ENCODE measurements at places on chromosomes 4 and X.

DNA sequence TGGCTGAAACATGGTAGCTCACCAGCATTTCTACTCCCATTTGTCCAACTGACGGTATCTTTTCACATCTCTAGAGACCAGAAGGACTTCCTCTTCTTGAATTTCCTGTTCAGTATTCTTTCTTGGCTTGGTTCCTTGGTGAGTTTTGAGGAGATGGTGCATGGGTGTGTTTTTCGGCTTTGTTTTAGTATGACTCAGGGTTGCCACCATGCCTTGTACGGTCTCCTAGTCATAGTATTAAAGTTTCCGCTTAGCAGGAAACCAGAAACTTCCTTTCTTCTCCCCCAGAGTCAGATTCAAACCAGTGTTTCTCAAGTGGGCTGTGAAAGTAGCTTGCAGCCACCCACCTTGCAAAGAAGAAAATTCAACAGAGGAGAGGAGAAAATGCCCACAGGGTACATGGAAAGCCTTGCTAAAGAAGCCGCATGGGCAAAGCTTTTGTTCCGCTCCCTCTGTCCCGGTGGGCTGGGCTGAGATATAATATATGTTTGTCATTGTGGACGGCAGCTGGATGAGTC, 5.7 kb downstream of the CD99 start:
- H3K4me1 ChIP-seq: peaks cover 63% of the 10 kb centered on the region
- DNase-seq: no peak
- H3K36me3 ChIP-seq: no peaks in the 10 kb centered on the region
- no peaks in the 10 kb centered on the region for H3K27me3 ChIP-seq

DNA sequence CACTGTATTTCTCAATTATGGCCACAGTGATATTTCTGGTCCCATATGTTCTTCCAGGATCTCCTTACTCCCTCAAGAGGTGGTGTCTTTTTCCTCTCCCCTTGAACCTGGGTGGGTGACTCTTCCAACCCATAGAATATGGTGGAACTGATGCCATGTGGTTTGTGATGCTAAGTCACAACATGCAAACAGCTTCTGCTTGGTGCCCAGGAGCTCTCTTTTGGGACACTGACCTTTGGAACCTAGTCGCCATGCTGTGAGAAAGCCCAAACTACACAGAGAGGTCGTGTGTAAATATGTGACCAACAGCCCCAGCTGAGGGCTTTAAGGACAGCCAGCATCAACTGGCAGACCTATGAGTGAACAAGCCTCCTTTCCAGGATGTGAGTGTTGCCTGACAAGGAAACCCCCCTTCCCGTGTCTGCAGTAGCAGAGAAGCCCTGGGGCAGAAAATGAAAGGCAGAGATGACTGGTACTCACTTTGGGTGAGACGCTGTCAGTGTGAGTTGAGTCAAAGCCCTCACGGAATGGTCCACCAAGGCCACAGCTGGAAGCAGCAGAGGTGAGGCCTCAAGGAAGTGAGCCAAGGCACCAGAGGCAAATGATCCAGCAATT, 223.4 kb downstream of the BCOR start:
- no peak for DNase-seq
- no peak overlapping the region for H3K27ac ChIP-seq
- H3K4me3 ChIP-seq: no peak overlapping the region
- H3K4me1 ChIP-seq: peaks cover 5% of the 10 kb centered on the region
- H3K27me3 ChIP-seq: no peaks in the 10 kb centered on the region

- H3K36me3 ChIP-seq: no peaks in the 10 kb centered on the region
- H3K4me1 ChIP-seq: no peaks in the 10 kb centered on the region
- no peak overlapping the region for H3K27ac ChIP-seq
- H3K27me3 ChIP-seq: no peaks in the 10 kb centered on the region
- no peak overlapping the region for H3K4me3 ChIP-seq
- no peak for DNase-seq
Measured at GRCh38 chrX:115952417-115953092, 218.0 kb upstream of the AGTR2 start.

- H3K27me3 ChIP-seq: no peaks in the 10 kb centered on the region
- no peaks in the 10 kb centered on the region for H3K4me1 ChIP-seq
- DNase-seq: no peak
- peak within 1 kb of the TSS; percentile 9 for H3K4me3 ChIP-seq
Measured at GRCh38 chr4:100517864-100518341, at the start of gene EMCN. EMCN (minus strand) TSS chr4:100518022; CDS start chr4:100517914, 108 bp downstream.

- no peaks in the 10 kb centered on the region for H3K4me1 ChIP-seq
- DNase-seq: no peak
- no peak overlapping the region for H3K4me3 ChIP-seq
- H3K36me3 ChIP-seq: no peaks in the 10 kb centered on the region
- H3K27me3 ChIP-seq: no peaks in the 10 kb centered on the region
Measured at GRCh38 chr4:180567080-180567479, 1676.1 kb upstream of the TENM3 start.

DNA sequence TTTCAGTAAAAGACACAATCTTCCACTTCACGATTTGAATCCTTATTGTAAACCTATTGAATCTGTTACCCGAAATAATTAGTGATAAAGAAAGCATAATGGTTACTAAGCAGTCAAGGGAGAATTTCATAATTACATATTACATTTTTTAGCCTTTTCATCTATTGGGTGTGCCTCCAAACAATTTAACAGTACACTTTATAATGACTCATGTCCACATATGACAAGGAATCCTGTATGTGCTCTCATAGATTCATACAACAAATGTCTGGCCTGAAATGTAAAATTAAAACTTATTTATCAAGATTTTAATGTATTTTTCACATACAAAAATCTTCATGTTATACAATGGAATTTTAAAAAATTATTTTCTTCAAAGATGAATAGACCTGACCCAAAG, 39.4 kb downstream of the PPP3CA start:
- H3K36me3 ChIP-seq: no peaks in the 10 kb centered on the region
- H3K4me1 ChIP-seq: peaks cover 8% of the 10 kb centered on the region
- no peak overlapping the region for H3K27ac ChIP-seq
- no peak overlapping the region for H3K4me3 ChIP-seq

DNA sequence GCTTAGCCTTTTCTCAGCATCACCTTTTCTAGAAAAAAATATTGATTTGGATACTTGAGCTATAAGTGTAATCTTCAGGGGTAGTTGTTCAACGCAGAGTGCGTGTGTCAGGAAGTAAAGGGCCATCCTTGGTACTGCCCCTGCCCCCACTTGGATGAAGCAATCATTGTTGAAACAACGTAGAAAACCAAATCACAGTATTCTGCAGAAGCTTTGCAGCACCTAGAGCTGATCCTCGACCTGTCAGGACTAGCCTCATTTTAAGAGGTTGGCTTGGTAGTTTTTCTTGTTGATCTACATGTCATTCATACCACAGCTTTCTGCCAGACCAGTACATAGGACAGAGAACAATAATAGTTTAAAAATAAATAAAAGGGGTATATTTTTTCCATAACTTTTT, 65.3 kb upstream of the MYOZ2 start:
- H3K36me3 ChIP-seq: no peaks in the 10 kb centered on the region
- no peak for DNase-seq
- H3K4me3 ChIP-seq: no peak overlapping the region
- no peaks in the 10 kb centered on the region for H3K4me1 ChIP-seq
- no peak overlapping the region for H3K27ac ChIP-seq

DNA sequence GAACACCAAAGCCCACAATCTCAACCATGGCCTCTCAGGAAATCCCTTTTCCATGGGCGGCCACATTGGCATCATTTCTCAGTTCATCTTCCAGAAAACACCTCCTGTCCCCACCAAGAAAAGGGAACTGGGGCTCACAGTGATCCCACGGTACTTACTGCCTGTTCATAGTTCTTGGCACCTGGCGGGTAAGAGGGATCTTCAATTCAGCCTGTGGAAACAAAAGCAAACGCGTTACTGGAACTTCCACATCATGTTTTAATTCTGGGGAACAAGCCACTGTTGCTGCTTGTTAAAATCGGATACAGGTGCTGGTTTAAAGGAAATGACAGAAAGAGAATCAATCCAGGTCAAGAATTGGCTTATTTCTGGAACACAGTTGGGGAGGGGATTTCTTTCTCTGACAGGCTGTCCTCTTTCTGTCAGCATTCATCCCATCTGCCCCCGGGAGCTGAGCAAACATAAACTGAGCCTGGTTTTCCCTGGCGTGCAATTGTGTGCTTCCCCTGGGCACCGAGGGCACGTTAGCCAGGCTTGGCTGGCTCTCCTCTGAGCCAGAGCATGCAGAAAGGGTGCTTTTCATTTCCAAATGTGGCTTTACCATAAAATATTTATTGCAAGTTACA, 16.8 kb downstream of the CLNK start:
- no peaks in the 10 kb centered on the region for H3K36me3 ChIP-seq
- peaks cover 5% of the 10 kb centered on the region for H3K4me1 ChIP-seq
- no peak overlapping the region for H3K27ac ChIP-seq
- no peak overlapping the region for H3K4me3 ChIP-seq

GRCh38 chrX:12443534-12444098, 305.3 kb downstream of the FRMPD4 start:
- H3K4me3 ChIP-seq: no peak overlapping the region
- no peaks in the 10 kb centered on the region for H3K27me3 ChIP-seq
- DNase-seq: no peak

DNA sequence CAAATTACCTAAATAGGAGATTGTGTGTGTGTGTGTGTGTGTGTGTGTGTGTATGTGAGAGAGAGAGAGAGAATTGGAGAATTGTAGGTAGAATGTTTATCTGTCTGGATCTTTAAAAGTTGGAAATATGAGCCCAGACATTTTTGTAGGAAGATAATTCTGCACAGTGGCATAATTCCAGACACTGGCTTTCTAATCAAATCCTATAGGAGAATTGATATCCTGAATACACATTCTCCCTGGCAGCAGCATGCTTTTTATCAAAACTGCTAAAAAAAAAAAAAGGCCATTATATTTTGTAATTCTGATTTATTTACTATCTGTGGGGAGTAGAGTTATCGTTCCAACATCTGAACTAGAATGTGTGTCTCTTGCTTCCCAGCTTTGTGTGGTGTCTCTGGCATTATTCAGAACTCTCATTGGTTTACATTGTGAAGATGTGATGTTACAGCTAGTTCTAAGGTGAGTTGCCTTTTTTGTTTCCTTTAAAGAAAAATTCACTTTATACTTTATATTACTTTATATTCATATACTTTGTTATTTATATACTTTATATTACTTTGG, 122.4 kb downstream of the GATB start:
- no peaks in the 10 kb centered on the region for H3K4me1 ChIP-seq
- no peaks in the 10 kb centered on the region for H3K36me3 ChIP-seq
- DNase-seq: no peak
- no peak overlapping the region for H3K4me3 ChIP-seq
- no peak overlapping the region for H3K27ac ChIP-seq

DNA sequence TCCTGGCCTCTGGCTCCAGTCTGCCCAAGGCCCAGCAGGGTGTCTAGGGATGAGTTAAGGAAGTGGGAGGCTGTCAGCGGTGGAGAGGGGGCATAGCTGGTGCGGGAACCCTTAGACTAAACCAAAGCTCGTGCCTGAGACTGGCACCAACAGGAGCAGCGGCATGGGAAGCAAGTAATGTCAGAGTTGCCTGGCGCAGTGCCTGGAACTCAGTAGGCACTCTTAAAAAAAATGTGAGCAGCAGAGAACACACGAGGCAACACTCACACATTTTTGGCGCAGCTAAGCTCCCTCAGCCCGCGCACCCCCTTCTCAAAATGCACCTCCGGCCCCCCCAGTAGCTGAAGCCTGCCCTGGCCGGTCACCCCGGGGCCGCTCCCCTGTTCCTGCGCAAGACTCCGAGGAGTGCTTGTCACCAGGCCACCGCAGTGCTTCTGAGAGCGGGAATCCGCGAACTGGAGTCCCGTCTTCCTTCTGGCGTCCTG, 583 bp downstream of the GABRE start:
- no peak for DNase-seq
- H3K4me1 ChIP-seq: no peaks in the 10 kb centered on the region
- peak overlapping the region; percentile 77 for H3K27ac ChIP-seq
- H3K27me3 ChIP-seq: no peaks in the 10 kb centered on the region

GRCh38 chr4:53899586-53900270, 164.7 kb downstream of the CHIC2 start:
- peaks cover 24% of the 10 kb centered on the region for H3K27me3 ChIP-seq
- DNase-seq: no peak
- H3K4me1 ChIP-seq: no peaks in the 10 kb centered on the region
- H3K36me3 ChIP-seq: no peaks in the 10 kb centered on the region
- H3K4me3 ChIP-seq: no peak overlapping the region

DNA sequence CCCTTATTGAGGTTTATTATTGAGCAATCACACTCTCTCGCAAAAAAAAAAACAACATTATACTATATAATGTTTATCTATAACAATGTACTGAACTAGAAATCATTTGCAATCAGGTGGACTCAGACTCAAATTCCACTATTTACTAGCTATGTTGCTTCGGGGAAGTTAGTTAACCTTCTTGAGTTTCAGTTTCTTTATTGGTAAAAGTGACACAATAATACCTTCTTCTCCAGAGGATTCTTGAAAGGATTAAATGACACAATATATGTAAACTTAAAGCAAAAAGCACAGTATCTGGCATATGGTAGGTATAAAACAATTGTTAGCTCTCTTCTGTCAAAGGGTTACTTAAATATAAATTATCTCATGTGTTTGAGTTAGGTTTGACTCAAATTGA, 31.5 kb upstream of the HDAC8 start:
- peaks cover 11% of the 10 kb centered on the region for H3K36me3 ChIP-seq
- no peak overlapping the region for H3K27ac ChIP-seq
- H3K4me1 ChIP-seq: no peaks in the 10 kb centered on the region
- no peak overlapping the region for H3K4me3 ChIP-seq

GRCh38 chr4:139670775-139671174, 5.2 kb downstream of the MGST2 start:
- no peak overlapping the region for H3K27ac ChIP-seq
- no peak for DNase-seq
- H3K27me3 ChIP-seq: no peaks in the 10 kb centered on the region
- no peaks in the 10 kb centered on the region for H3K36me3 ChIP-seq
- H3K4me3 ChIP-seq: no peak overlapping the region

DNA sequence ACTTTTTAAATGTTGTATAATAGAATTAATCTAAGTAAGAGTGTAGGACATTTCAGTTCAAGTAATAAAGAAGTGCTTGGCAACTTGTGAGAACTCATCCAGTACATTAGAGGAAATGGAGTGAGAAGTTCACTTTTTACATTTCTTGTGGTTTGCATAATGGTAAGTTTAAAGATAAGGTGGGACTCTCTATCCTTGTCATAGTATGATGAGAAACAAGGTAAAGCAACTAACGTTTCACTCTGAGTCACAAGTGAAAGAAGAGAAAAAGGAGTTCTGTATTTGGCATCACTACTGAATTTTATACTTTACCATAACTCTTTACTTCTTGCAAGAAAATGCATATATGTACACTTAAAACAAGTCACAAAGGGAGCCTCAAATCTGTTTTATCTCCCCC, 219.4 kb downstream of the SLC4A4 start:
- no peaks in the 10 kb centered on the region for H3K27me3 ChIP-seq
- no peak overlapping the region for H3K27ac ChIP-seq
- H3K4me1 ChIP-seq: no peaks in the 10 kb centered on the region
- no peaks in the 10 kb centered on the region for H3K36me3 ChIP-seq
- no peak overlapping the region for H3K4me3 ChIP-seq
- no peak for DNase-seq

DNA sequence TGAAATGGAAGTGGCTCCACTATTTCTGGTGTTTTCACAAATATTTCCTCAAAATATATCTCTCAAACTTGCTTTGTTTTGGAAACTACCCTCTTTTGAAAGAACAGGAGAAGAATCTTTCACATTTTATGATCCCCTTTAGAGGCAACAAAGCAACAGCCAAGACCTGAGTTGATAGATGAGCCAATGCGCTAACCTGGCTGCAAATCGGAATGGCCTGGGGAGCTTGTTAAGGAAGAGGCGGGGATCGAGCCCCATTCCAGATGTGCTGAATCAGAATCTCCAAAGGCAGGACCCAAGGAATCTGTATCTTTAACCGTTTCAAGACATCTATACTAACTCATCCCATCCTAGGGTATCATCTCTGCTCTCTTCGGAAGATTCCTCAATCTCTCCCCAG, 181.3 kb downstream of the GPC3 start:
- H3K4me3 ChIP-seq: no peak overlapping the region
- H3K36me3 ChIP-seq: no peaks in the 10 kb centered on the region
- no peaks in the 10 kb centered on the region for H3K27me3 ChIP-seq
